ENCODE measurements at places on chromosomes 4 and X.

- no peak for DNase-seq
These were observed 270.6 kb downstream of the BANK1 start for GRCh38 chr4:102061133-102061532.

GRCh38 chrX:101203761-101204351, 15.7 kb upstream of the DRP2 start:
- DNase-seq = peak; percentile 17

GRCh38 chrX:28324321-28324721, 262.9 kb upstream of the IL1RAPL1 start:
- no peak for DNase-seq

- DNase-seq = peak; percentile 36
These were observed 216.1 kb upstream of the PSAPL1 start for GRCh38 chr4:7650606-7651385.

- DNase-seq = peak; percentile 85
These were observed 30.3 kb downstream of the INPP4B start for GRCh38 chr4:142815834-142816233.

Data from fibroblast of lung (primary cell).